PC-3 (cell line): ENCODE measurements at places on chromosomes 1 and 21. TPM values are rescaled to one million over a fixed set of nuclear protein-coding genes. Genes with fewer than 3 reads are reported as not detected.

DNA sequence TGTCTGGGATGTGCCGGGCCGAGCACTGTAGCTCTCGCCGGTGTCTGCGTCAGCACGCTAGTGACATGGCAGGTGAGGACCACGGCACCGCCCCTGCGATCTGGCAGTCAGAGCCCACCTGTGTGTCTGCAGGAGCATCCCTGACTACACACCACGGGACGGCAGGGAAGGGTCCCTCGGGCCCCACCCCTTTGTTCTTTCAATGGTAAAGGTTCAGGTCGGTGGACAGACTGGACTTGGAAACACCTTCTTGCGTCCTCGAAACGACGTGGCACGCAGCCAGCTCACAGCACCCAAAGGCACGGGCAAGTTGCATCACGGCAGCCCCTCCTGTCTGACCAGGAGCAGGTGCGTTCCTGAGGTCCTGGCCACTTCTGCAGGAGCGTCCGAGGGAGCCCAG is 3.7 kb upstream of the SAMD11 start:
- no peak overlapping the region for H3K27ac ChIP-seq
- no peaks in the 10 kb centered on the region for H3K36me3 ChIP-seq
- H3K4me1 ChIP-seq = peaks cover 10% of the 10 kb centered on the region
- H3K4me3 ChIP-seq = no peak overlapping the region
- peaks cover 85% of the 10 kb centered on the region for H3K27me3 ChIP-seq

DNA sequence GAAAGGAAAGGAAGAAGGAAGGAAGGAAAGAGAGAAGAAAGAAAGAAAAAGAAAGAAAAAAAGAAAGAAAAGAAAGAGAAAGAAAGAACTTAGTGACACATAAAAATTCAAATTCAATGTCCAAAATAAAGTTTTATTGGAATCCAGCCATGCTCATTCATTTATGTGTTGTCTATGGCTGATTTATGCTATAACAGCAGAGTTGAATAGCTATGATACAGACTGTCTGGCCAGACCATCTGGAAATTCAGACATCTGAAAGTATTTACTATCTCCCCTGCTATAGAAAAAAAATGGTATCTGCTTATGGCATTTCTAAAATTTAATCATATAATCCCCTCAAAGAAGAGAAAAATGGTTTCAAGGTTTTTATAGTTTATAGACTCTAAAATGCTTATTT is 79.4 kb upstream of the RRP15 start:
- H3K36me3 ChIP-seq = no peaks in the 10 kb centered on the region
- H3K4me1 ChIP-seq = peaks cover 23% of the 10 kb centered on the region
- H3K27ac ChIP-seq = no peak overlapping the region
- no peaks in the 10 kb centered on the region for H3K27me3 ChIP-seq

- DNase-seq = peak; percentile 76
- H3K27me3 ChIP-seq = no peaks in the 10 kb centered on the region
- no peak overlapping the region for H3K27ac ChIP-seq
- no peak overlapping the region for H3K4me3 ChIP-seq
Observed at GRCh38 chr1:27621051-27621920, 13.7 kb downstream of the FGR start.

- H3K27me3 ChIP-seq = no peaks in the 10 kb centered on the region
- H3K4me1 ChIP-seq = no peaks in the 10 kb centered on the region
- DNase-seq = no peak
Observed at GRCh38 chr21:23574932-23575331, 2032.3 kb downstream of the MRPL39 start.

DNA sequence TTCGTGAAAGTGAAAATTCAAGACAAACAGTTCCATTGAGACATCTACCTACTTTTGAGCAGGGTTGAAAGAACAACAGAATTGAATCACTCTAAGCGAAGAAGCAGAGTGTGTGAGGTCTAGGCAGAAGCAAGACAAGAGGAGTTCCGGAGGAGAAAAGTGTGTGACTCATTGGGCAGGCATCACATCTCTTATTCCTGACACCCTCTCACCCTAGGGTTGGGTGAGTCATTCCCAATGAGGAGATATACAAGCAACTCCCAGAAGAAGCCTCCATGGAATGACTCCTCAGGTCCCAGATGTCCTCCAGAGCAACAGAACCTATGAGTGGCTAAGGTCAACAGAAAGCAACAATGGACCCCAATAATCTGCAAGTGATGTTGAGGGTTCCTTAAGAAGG is 138.1 kb downstream of the TPR start:
- H3K27ac ChIP-seq = no peak overlapping the region
- H3K4me3 ChIP-seq = no peak overlapping the region
- peaks cover 23% of the 10 kb centered on the region for H3K4me1 ChIP-seq
- DNase-seq = peak; percentile 76
- H3K27me3 ChIP-seq = no peaks in the 10 kb centered on the region

DNA sequence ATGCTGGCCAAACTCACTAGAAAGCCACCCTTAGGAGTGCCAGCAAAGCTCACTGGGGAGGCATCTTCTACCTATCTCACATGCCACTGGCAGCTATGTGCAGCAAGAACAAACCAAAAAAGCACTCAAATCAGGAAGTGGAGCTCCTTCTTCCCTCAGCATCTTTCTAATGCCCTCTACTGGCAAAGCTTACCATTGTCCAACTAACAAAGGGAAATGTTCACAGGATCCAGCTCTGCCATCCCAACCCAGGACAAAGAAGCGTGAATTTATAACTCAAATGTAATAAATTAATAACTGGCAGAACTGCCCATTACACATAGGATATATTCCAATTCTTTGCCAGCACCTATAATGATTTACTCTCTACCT is 38.9 kb downstream of the LEPR start:
- H3K27me3 ChIP-seq = no peaks in the 10 kb centered on the region
- DNase-seq = peak; percentile 65
- H3K4me1 ChIP-seq = no peaks in the 10 kb centered on the region
- no peak overlapping the region for H3K27ac ChIP-seq
- no peak overlapping the region for H3K4me3 ChIP-seq

GRCh38 chr1:42952303-42953001 is 6.2 kb downstream of the SLC2A1 start:
- H3K27me3 ChIP-seq = no peaks in the 10 kb centered on the region
- H3K4me3 ChIP-seq = no peak overlapping the region
- H3K4me1 ChIP-seq = peaks cover 68% of the 10 kb centered on the region
- no peak for DNase-seq
- peaks cover 56% of the 10 kb centered on the region for H3K36me3 ChIP-seq

DNA sequence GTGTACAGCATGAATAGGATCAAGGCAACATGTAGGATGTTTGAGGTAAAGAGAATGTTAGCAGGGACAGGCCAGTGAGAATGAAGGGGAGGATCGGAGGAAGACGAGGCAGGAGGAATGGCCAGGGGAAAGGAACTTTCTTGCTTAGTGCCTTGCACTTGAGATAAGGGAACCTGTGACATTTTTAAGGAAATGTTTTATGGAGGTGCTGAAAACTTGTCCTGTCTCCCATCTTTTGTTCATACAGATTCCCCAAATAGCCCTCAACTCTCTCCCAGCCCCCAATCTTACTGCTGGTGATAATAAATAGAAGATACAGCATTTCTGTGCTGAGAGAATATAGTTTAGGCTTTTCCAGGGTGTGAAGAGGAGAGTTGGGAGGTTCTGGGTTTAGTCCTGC is 13.6 kb downstream of the ATP8B2 start:
- H3K4me3 ChIP-seq = no peak overlapping the region
- peaks cover 3% of the 10 kb centered on the region; the same call in 1 of the 2 replicates for H3K36me3 ChIP-seq
- H3K27ac ChIP-seq = no peak overlapping the region
- 0 out of 2 replicates have a peak, but pooled peaks cover 3% of the 10 kb centered on the region for H3K4me1 ChIP-seq
- DNase-seq = no peak

GRCh38 chr1:232831895-232832294 is 26.7 kb downstream of the MAP10 start:
- no peaks in the 10 kb centered on the region for H3K27me3 ChIP-seq
- no peak for DNase-seq
- H3K27ac ChIP-seq = no peak overlapping the region
- no peaks in the 10 kb centered on the region for H3K36me3 ChIP-seq

DNA sequence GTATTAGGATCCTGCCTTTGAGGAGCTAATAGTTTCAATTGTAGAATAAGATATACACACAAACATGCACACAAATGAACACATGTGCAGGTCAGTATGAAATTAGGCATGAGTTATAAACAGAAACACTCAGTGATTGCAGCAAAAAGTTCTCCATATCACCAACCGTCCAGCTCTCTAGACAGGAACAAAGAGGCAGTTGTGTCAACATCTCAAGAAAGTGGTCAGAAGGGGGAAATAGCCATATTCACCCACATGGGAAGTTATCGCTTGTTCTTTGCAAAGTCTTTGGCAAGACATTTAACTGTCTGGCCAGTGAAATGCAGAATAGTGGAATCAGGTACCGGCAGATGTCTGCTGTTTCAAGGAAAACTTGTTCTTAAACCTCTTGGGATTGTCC is 29.4 kb upstream of the PIGC start:
- no peaks in the 10 kb centered on the region for H3K36me3 ChIP-seq
- H3K27ac ChIP-seq = no peak overlapping the region
- H3K4me1 ChIP-seq = peaks cover 40% of the 10 kb centered on the region
- H3K4me3 ChIP-seq = no peak overlapping the region
- no peaks in the 10 kb centered on the region for H3K27me3 ChIP-seq

GRCh38 chr1:82317671-82318070 is 516.9 kb downstream of the ADGRL2 start:
- no peak overlapping the region for H3K4me3 ChIP-seq
- H3K4me1 ChIP-seq = 0 out of 2 replicates have a peak, but pooled peaks cover 3% of the 10 kb centered on the region
- H3K36me3 ChIP-seq = no peaks in the 10 kb centered on the region
- DNase-seq = peak; percentile 36
- no peaks in the 10 kb centered on the region for H3K27me3 ChIP-seq
- no peak overlapping the region for H3K27ac ChIP-seq

DNA sequence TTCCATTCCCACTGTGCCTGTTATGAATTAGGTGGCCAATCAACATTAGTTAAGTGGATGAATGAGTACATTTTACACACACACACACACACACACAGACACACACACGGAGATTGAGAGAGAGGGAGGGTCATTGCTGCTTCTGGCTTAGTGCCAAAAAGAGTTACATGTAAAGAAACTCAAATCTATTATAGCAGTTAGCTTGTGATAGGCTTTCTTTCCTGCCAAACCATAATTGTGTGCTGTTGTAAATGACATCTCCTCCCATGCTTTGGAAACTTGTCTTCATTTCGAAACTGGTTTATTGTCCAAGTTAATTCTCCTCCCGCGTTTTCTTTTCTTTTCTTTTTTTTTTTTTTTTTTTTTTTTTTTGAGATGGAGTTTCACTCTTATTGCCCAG is 1.4 kb upstream of the MT1HL1 start:
- H3K27ac ChIP-seq = no peak overlapping the region
- DNase-seq = no peak
- no peaks in the 10 kb centered on the region for H3K36me3 ChIP-seq
- H3K27me3 ChIP-seq = peaks cover 30% of the 10 kb centered on the region

DNA sequence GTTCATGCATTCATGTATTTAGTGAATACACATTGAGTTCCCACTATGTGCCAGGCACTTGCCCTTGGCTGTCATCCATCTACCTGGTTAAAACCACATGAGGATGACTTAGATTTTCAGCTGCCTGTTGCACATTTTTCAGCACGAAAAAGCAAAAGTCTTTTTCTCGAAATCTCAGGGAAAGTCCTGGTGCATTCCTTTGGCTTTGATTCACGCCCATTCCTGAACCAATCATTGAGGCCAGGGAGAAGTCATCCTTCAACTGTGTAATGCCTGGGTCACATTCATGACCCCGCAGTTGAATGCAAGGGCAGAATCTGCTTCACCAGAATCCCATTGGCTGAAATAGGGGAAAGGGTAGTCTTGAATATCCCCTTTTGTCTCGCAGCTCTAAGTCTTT is 84.4 kb downstream of the RNF220 start:
- DNase-seq = peak; percentile 52
- H3K27me3 ChIP-seq = no peaks in the 10 kb centered on the region
- H3K4me3 ChIP-seq = no peak overlapping the region
- peaks cover 14% of the 10 kb centered on the region for H3K4me1 ChIP-seq

- no peaks in the 10 kb centered on the region for H3K27me3 ChIP-seq
- DNase-seq = no peak
- no peak overlapping the region for H3K27ac ChIP-seq
- no peak overlapping the region for H3K4me3 ChIP-seq
- no peaks in the 10 kb centered on the region for H3K4me1 ChIP-seq
- H3K36me3 ChIP-seq = no peaks in the 10 kb centered on the region
Observed at GRCh38 chr1:7407980-7408770, 362.9 kb upstream of the VAMP3 start.

DNA sequence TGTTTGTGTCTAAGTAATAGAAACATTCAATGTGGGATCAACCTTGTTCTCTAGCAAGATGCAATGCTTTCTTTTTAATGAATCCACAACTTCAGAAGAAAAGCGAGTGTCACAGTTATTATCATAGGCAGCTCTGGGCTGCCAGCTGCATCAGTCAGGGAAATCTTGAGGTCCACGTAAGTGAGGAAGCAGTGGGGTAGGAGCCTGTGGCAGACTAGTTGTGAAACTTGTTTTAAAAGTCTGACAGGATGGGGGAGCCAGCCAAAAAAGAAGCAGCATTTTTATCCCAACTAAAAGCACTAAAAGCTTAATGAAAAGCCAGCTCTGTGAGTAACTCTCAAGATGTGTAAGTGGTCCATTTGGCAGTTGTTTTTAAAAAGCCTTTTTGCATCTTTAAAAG is 113.1 kb downstream of the ZNF326 start:
- DNase-seq = no peak
- no peaks in the 10 kb centered on the region for H3K36me3 ChIP-seq
- H3K27ac ChIP-seq = no peak overlapping the region
- H3K4me3 ChIP-seq = no peak overlapping the region

DNA sequence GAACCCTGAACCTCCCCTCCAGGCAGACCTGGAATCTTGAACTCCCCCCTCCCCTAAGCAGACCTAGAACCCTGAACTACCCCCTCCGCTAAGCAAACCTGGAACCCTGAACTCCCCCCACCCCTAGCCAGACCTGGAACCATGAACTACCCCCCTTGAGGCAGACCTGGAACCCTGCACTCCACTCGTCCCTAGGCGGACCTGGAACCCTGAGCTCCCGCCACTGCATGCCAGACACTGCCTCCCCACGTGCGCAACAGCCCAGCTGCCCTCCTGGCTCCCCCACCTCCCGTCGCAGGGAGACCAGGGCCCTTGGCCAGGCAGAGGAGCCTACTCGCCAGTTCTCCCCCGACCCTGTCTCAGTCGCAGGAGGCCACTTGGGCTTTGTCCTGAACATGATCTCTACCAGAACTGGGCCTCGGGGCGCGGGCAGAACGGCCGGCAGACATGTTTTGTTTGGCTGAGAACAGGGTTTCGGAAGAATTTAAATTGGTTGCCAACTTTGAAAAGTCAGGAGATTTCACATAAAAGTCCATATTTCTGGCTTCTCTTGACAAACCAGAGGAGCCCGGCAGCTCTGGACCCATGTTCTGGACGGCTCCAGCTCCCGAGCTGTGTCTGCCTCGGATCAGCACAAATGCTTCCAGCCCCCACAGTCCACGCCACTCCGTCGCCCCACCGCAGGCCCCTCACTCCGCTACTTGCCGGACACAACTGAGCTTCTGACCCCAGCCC is 9.2 kb upstream of the PLEKHG5 start:
- no peak overlapping the region for H3K4me3 ChIP-seq
- DNase-seq = no peak
- H3K36me3 ChIP-seq = no peaks in the 10 kb centered on the region
- no peak overlapping the region for H3K27ac ChIP-seq
- peaks cover 15% of the 10 kb centered on the region for H3K4me1 ChIP-seq
- H3K27me3 ChIP-seq = no peaks in the 10 kb centered on the region

- no peaks in the 10 kb centered on the region for H3K36me3 ChIP-seq
- H3K4me1 ChIP-seq = peaks cover 10% of the 10 kb centered on the region
- no peaks in the 10 kb centered on the region for H3K27me3 ChIP-seq
- no peak overlapping the region for H3K27ac ChIP-seq
- H3K4me3 ChIP-seq = no peak overlapping the region
Observed at GRCh38 chr1:30088594-30088993, 634.8 kb downstream of the MATN1 start.

Gene LCE1B
- total RNA-seq = not detected in 2 replicates

Gene FAM110D
- not detected in 2 replicates for total RNA-seq

Gene TNNT2
- total RNA-seq = 1.1 and 2.9 TPM in 2 replicates

Gene RNU1-2
- under 0.01 TPM in 2 replicates for total RNA-seq

Gene VCAM1
- total RNA-seq = not detected in 2 replicates

Gene TMEM61
- total RNA-seq = 0.95 and 3.8 TPM in 2 replicates

Gene KRTAP6-3
- not detected in 2 replicates for total RNA-seq
